ENCODE measurements at places on chromosomes 11 and 22.

GRCh38 chr11:15967166-15967565 lies 389.2 kb downstream of the SOX6 start:
- no peak for DNase-seq

- DNase-seq: peak; percentile 22
Measured at GRCh38 chr11:117618982-117619355, 178.0 kb downstream of the DSCAML1 start.

- DNase-seq: peak; percentile 83
Measured at GRCh38 chr22:32985899-32986765, 72.0 kb downstream of the SYN3 start.

DNA sequence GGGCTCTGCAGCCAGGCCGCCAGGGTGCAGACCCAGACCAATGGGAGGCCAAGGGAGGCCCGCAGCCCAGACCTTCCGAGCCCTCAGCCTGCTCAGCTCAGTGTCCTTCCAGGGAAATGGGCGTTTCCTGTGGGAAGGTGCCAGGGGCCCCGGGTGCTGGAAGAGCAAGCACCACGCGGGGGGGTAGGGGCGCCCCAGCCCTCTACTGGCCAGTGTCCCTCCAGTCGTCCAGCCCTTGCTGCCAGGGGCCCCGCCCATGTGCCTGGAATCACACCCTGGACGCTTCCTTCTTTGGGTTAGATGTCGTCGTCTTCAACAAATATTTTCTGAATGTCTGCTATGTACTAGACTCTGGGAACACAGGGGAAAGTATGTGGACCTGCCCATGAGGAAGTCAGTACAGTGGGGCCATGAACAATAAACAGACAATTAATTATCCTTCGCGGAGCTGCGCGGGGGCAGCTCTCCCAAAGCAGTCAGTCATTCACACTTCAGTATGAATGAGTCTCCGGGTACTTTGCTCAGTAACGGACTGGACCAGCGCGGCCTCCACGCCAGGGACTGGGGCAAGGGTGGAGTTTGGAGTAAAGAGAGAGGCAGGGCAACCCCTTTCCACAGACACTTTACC lies 60.2 kb downstream of the CDKN1C start:
- DNase-seq: no peak

DNA sequence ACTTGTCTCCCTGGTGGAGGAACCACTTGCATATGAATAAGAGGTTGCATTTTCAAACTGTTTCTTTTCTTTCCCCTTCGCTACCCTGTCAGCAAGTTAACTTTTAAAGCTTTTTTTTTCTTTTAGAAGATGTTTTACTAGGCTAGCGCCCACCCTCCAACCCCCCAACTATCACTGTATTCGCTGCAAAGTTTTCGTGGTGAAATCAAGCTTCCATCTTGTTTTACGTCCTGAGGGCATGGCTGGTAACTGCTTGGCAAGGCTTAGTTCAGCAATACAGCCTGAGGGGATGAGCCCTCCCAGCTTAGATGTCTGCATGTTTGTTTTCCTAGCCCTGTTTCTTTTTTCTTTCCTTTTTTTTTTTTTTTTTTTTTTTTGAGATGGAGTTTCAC lies 1359.3 kb downstream of the LRRC4C start:
- DNase-seq: no peak

DNA sequence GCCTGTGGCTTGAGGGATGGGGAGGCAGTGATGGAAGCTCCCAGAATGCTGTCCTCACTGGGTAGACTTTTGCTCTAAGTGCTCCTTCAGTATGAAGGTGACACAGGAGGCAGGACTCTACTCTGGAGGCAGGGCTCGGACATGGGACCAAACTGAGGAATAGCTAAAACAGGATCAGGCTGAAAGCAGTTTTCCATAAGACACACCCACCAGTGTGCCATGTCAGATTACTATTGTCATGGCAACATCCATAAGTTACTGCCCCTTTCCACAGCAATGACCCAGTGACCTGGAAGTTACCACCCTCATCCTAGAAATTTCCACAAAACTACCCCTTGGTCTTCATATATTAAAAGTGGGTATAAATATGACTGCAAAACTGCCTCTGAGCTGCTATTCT lies 43.6 kb upstream of the GALNT18 start:
- no peak for DNase-seq

DNA sequence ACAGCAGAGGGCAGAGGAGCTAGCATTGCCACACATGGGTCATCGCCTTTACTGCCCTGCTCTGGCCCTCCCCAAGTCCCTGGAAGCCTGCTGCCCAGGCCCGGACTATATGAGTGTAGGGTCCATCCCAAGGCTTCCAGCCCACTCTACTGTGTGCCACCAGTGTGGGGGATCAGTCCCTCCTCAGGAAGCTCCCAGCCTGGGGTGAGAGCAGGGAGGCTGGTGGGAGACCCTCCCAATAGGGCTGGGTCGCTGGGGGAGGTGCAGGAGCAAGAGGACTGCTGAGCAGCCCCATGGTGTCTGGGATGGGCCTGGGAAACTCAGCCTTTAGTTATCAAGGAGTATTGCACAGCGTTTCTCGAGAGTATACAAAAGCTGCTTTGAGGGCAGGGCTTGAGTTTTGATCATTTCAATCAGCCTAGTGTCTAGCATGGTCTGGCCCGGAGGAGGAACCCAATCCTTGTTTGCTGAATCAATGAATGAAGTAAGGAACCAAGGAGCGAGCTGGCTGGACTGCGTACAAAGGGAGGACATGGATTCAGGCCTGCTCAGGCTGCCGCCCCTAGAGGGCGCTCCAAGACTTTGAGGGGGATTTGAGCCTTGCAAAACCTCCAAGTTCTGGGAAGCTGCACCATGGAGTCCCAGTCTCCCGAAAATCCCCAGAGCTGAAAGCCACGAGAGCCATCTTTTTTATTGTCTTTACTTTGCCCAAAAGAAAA lies 89.0 kb upstream of the PARVA start:
- DNase-seq: peak; percentile 86

GRCh38 chr22:22060200-22061084 lies 77.9 kb upstream of the TOP3B start:
- DNase-seq: peak; percentile 88

DNA sequence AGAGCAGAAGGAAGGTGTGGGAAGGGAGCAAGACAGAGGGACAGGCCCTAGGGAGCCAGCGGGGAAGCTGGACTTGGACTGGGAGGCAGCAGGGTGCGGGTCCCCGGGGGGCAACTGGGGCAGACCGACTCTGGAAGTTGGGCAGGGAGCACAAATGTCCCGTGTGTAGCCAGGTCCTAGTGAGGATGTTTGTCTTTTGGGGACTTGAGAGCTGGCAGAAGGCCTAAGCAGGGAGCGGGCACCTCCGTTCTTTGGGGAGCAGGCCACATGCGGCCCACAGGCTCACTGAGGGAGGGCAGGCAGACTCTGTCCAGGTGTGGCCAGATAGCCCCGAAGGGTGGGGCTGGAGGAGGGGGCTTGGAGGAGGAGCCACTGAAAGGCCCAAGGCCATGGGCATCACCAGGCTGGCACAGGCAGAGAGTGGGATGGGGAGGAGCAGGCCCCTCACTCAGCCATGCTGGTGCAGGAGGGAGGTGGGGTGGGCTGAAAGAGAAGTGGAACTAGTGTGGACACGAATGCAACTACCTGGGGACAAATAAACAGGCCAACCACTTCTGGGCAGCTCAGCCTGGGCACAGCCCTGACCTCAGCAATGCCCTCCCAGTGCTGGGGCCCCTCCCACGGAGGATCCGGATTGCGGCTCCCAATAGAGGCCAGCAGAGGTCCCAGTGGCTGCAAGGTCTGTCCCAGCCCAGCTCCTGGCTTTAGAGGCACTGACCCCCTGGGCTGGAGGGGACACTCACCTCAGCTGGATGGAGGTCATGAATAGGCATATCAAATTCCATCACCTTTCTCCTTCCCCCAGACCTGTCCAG lies 1.3 kb upstream of the SCARF2 start:
- DNase-seq: peak; percentile 56

DNA sequence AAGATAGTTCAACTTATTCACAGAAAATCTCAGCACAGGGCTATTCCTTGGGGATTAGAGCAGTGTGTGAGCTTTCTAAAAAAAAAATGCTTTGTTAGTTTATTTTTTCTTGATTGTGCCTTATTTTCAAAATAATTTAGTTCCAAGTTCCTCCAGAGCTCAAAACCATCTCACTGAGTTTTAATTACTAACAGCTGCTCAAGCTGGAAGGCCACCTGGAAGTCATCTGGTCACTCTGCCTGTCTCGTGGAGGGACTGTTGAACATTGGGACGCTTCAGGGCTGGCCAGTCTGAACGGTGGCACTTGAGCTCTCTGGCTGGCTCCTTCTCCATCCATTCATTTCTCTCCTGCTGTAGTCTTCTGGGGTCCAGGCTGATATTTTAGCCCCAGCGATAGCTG lies 4.0 kb downstream of the OR51E1 start:
- DNase-seq: no peak

DNA sequence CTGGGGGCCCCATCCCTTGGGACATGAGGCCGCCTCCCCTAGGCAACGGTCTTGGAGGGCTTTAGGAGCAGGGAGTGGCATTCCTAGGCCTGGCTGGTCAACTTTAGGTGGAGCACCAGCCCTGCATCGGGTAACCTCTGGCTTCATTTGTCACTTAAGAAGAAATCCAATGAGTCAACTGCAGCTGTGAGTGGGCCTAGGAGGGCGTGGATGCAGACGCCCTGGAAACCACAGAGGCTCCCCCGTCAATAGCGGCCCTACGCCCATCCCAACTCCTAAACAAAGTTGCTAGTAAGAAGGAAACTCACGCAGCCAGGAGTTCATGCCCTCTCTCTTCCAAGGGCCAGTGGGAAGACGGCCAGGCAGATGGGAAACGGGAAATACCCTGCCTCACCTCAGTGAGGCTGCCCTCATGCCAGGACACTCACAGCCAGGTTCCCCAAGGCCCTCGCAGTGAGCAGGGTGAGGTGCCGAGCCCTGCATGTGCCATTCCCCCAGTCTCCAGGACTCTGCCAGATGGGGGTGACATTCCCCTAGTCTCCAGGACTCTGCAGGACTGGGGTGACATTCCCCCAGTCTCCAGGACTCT lies 20.8 kb downstream of the BID start:
- DNase-seq: no peak

DNA sequence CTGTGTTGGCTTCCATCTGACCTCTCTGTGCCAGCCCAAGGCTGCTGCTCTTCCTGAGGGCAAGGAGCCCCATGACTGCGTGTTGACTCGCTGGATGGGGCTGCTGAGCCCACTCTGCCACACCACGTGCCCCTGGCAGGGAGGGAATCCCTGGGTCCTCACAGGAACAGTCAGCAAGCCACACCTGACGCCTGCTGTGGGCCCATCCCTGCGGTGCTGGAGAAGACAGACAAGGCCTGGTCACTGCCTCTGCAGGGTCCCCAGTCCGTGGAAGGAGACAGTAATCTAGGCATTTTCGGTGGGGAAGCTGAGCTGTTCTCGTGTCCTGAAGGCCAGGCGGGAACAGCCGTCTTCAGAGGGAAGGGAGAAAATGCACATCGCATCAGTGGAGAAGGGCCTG lies 10.6 kb upstream of the PPP6R3 start:
- no peak for DNase-seq

DNA sequence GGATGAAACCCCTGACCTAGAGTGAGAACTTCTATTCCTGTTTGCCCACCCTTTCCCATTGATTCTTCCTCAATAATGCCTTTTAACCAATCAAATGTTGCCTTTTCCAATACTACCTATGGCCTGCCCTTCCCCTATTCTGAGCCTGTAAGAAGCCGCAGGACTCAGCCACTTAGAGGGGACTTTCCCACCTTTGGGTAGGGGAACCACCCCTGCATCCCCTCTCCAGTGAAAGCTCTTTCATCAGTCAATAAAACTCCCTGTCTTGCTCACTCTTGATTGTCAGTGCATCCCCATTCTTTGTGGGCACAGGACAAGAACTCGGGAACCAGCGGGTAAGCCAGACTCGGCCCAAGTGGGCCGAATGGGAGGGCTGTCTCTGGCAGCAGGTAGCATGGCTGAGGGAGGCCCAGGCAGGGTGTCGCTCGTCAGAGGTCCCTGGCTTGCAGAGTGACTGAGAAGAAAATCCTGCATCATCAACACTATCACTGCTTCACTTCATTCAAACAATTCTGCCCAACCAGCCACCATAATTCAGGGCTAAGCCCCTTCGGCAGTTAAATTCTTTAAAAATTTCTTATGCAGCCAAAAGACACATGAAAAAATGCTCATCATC lies 30.4 kb downstream of the LDHAL6A start:
- no peak for DNase-seq

- peak; percentile 42 for DNase-seq
Measured at GRCh38 chr11:102293873-102294601, 23.2 kb upstream of the BIRC3 start.

DNA sequence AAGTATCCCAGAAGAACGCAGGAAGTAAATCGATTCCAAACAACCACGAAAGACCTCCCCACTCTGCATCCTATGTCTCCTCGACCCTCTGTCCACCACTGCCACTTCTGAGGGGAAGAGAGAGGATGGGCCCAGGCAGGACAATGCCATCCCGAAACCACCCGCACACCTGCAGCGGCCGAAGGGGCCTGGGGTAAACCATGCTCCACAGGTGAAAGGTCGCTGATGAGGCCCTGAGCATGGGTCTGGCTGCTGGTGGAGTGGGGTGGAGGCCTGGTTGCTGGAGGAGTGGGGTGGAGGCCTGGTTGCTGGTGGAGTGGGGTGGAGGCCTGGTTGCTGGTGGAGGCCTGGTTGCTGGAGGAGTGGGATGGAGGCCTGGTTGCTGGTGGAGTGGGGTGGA lies 13.1 kb downstream of the TOLLIP start:
- DNase-seq: no peak

DNA sequence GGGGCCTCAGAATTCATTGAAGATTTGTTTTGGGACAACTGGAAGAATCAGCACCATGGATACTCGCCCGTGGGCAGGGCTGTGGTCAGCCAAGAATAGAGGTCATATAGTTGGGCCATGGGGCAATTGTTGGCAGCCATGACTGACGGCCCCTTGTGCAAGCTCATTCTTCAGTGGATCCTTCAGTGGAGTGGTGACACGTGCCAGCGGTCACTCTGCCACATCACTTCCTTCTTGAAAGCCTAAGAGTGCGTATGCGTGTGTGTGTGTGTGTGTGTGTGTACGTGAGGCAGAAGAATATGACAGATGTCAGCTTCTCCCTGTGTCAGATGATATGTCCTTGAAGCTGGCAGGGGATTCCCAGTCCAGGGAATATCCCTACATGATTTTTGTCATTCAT lies 1.8 kb upstream of the IL18BP start:
- no peak for DNase-seq

DNA sequence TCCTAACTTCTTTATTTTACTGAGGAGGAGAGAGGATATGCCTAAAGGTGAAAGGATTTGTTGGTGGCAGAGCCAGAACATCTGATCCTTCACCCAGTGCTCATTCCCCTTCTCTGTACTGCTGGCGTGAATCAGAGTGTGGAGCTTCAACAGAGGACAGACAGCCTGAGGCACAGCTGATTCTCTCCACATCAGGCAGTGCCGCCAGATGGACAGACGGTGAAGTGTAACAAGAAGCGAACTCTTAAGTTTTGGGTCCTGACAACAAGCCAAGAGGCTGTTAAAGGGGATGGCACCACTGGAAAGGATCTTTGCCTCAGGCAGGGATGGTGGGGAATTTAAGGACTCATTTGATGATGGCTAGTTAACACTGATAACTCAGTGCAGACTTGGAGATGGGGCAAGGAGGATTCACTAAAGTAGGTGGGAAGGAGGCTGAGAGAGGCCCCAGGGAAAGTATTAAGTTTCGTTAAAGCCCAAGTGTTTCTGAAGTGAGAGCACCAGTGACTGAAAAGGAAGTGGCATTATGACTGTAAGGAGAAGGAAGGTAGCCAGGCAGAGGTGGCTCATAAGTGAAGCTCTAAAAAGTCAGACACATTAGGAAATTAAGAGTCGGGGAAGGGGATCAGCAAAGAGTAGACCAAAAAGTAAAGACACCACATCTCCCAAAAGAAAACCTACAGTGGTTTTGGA lies 81.3 kb downstream of the CLPB start:
- DNase-seq: peak; percentile 20
